ENCODE measurements at places on chromosomes 1 and 21.

- DNase-seq, result no peak
These were observed 1.3 kb downstream of the ADAMTS1 start for GRCh38 chr21:26843933-26844257.

- no peak for DNase-seq
These were observed 3.0 kb upstream of the SLC19A1 start for GRCh38 chr21:45545236-45545570.

- peak; percentile 40 for DNase-seq
These were observed 1.1 kb upstream of the JUN start for GRCh38 chr1:58784758-58785441.

DNA sequence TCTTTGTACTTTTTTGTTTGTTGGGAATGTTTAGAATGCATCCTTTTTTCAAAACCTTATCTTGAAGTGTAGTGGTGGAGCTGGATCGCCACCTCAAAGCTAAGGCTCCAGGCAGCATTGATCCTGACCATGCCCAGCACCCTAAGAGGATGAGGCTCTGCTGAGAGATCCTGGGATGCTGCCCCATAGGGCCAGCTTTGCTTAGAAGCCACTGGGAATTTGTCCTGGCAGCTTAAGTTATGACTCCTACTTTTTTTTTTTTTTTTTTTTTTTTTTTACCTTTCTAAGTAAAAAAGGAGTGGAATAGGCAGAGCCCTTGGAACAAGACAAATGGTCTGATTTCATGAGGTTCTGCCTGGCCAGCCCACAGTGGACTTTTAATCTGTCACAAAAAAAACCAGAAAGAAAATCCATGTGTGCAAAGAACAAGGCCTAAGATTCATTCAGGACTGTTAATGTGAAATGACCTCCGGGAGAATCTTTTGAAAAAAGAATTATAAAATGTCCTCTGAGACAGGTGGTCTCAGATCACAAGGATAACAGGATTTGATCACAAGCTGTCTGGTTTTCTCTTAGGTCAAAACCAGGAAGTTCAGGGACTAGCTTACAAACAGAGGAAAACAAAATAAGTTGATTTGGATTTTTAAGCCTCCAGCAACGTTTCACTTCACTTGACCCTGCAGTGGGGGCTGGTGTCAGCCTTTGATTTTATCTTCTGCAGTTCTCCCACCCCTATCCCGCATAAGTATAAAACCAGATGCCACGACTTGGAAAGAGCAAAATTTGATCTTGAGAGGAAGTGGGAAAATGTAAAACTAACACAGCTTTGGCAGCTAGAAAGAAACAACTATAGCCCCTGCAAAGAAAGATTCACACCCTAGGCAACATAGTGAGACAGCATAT is 25.9 kb upstream of the RAP1A start:
- no peak for DNase-seq

GRCh38 chr21:33670076-33670978 is 28.0 kb downstream of the ITSN1 start:
- DNase-seq, result no peak

GRCh38 chr1:147647796-147648633 is 22.3 kb downstream of the ACP6 start:
- no peak for DNase-seq

DNA sequence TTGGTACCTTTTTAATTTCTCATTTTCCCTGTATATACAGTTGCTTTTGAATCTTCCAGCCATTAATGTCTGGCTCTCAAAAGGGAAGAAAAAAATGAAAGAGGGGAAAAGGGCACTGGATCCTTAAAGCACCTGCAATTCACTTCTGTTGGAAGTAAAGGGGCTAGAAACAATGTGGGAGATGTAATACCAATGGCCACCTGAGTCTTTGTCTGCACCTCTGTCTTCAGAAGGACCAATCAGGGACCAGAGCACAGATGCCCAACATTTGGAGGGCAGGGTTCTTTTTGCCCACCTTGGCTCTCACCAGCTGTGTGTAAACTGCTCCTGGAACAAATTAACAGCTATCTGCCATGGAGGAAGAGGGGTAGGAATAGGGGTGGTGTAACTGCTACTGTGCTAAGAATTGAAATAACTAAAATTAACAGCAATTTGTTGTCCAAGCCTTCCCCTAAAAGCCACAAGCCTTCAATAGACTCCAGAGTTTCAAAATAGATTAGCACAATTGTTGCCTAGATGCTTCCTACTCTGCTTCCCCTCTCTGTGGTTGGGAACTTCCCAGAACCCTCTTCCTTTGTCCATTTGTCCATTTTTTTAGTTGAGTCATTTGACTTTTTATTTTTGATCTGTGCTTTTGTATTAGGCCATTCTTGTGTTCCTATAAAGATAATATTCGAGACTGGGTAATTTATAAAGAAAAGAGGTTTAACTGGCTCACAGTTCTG is 11.5 kb upstream of the LRRC8B start:
- DNase-seq, result no peak

DNA sequence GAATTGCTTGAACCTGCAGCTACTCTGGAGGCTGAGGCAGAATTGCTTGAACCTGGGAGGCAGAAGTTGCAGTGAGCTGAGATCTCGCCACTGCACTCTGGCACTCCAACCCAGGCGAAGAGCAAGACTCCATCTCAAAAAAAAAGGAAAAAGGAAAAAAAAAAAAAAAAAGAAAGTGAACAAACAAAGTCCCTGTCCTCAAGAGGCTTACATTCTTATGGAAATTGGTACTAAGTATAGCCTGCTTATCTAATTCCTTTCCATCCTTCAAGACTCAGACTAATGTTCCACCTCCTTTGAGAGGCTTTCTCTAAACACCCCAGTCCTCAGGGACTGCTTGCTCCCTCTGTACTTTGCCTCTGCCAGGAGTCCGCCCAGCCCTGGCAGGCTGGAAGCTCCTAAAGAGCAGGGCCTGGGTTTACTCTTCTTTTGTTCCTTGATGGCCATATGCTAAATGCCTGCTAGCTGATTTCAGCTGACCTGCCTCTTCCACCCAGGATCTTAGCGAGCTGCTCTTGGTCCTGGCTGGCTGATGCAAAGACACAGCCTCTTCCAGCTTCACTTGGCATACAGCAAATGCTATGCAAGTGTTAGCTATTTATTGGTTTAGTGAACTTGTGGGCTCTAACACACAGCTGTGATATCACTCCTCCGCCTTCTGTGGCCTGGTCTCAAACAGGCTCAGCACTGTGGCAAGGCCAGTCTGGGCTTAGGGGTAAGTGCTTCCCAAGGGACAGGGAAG is 9.8 kb downstream of the SLC9A1 start:
- DNase-seq, result no peak

DNA sequence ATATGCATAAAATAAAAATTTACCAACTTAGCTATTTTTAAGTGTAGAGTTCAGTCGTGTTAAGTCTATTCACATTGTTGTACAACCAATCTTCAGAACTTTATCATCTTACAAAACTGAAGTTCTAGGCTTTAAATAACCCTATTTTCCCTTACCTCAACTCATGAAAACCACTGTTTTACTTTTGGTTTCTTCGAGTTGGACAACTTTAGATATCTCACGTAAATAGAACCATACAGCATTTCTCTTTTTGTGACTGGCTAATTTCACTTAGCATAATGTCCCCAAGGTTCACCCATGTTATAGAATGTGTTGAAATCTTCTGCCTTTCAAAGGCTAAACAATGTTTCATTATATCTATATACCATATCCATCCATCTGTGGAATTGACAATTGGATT is 819.0 kb upstream of the ADGRL4 start:
- no peak for DNase-seq

GRCh38 chr1:152185544-152186391 is 26.7 kb upstream of the RPTN start:
- DNase-seq, result peak; percentile 8

GRCh38 chr1:194865383-194865782 is 1679.0 kb upstream of the B3GALT2 start:
- peak; percentile 24 for DNase-seq

DNA sequence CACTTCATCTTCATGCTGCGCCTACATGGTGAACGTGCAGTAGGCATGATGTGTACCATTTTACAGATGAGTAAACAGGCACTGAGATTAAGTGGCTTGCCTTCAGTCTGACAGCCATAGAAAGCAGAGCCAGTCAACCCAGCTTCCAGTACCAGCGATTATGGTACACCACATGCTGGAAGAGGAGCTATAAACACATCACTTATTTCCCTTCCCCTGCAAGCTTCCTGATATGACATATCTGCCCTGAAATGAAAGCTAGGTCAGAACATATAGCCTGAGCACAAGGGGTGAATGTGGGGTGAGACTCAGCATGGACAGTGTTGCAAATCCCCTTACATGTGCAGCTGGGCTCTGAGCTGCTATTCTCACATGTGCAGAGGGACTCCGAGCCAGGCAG is 33.8 kb upstream of the IL20 start:
- no peak for DNase-seq

GRCh38 chr21:38997051-38997842 is 186.0 kb downstream of the PSMG1 start:
- no peak for DNase-seq

GRCh38 chr1:167369175-167369574 is 148.5 kb downstream of the POU2F1 start:
- DNase-seq, result no peak
